ENCODE measurements at places on chromosomes 6 and 20. TPM values are rescaled to one million over a fixed set of nuclear protein-coding genes. Genes with fewer than 3 reads are reported as not detected.

DNA sequence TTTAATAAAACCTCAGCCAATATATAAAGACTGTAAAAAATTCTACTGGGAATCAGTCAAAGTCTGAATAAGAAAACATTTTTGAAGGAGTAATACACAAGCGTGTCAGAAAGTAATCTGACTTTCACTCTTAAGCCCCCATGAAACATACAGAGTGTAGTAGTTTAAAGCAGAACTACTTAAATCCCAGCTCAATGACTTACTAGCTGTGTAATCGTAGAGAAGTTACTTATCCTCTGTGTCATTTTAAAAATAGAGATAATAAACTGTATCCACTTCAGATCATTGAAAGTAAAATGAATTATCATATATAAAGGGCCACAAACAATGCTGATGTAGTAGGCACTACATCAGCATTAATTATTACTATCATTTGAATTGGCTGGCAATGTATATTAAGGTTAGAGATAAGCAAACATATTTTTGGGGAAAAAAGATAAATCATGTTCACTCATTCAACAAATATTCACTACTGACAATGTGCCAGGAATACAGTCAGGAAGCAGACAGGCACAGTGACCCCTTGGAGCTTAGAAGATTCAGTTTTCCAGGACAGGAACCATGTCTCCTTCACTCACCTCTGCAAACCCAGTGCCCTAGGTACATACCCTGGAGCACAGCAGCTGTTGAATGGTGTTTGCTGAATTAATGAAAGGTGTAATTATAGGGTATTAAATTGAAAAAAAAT is 14.4 kb downstream of the REPS1 start:
- DNase-seq = no peak
- no peaks in the 10 kb centered on the region for H3K4me1 ChIP-seq
- no peak overlapping the region for H3K27ac ChIP-seq
- no peaks in the 10 kb centered on the region for H3K36me3 ChIP-seq

DNA sequence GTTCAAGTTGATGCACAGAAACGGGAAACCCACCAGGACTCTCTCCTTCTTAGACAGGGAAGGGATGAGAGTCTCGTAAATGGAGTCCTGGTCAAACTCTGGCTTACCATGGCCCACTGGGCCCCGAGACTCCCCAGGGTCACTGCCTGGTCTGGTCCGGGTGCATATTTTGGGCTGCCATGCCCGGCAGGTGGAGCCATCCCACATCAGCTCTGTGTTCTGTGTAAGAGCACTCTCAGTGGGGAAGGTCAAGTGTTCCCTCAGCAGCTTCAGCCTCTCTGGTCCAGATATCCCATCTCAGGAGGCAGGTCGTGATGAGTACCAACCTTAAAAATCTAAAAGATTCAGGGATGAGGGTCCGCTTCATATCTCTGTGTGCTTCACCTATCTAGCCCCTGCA is 138.8 kb downstream of the EDN3 start:
- peaks cover 16% of the 10 kb centered on the region for H3K27me3 ChIP-seq
- no peak overlapping the region for H3K27ac ChIP-seq
- H3K4me1 ChIP-seq = peaks cover 7% of the 10 kb centered on the region
- H3K4me3 ChIP-seq = no peak overlapping the region

GRCh38 chr20:61120595-61121515 is 131.2 kb upstream of the CDH4 start:
- no peak overlapping the region for H3K4me3 ChIP-seq
- no peaks in the 10 kb centered on the region for H3K4me1 ChIP-seq
- H3K36me3 ChIP-seq = no peaks in the 10 kb centered on the region
- no peaks in the 10 kb centered on the region for H3K27me3 ChIP-seq

GRCh38 chr20:57570145-57570850 is 9.4 kb downstream of the PCK1 start:
- H3K27me3 ChIP-seq = no peaks in the 10 kb centered on the region
- no peak overlapping the region for H3K27ac ChIP-seq
- H3K4me3 ChIP-seq = no peak overlapping the region
- H3K36me3 ChIP-seq = no peaks in the 10 kb centered on the region

DNA sequence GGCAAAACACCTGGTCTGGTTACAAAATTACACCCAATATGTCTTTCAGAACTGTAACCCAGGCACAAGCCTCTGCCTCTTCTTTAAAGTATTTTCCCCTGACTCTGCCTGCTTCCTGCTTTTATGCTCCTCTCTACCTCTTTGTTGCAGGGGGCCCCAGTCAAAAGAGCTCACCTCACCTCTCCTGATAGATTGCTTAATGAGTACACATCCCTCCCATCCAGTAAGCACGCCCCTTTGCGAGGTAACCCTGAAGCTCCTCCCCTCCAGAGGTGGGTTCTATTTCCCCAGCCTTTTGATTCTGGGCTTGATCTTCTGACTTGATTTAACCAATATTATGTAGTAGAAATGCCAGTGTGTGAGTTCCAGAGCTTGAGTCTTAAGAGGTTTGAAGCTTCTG is 56.6 kb upstream of the EYA2 start:
- H3K4me3 ChIP-seq = no peak overlapping the region
- no peaks in the 10 kb centered on the region for H3K27me3 ChIP-seq
- no peak overlapping the region for H3K27ac ChIP-seq
- no peaks in the 10 kb centered on the region for H3K4me1 ChIP-seq
- H3K36me3 ChIP-seq = no peaks in the 10 kb centered on the region

DNA sequence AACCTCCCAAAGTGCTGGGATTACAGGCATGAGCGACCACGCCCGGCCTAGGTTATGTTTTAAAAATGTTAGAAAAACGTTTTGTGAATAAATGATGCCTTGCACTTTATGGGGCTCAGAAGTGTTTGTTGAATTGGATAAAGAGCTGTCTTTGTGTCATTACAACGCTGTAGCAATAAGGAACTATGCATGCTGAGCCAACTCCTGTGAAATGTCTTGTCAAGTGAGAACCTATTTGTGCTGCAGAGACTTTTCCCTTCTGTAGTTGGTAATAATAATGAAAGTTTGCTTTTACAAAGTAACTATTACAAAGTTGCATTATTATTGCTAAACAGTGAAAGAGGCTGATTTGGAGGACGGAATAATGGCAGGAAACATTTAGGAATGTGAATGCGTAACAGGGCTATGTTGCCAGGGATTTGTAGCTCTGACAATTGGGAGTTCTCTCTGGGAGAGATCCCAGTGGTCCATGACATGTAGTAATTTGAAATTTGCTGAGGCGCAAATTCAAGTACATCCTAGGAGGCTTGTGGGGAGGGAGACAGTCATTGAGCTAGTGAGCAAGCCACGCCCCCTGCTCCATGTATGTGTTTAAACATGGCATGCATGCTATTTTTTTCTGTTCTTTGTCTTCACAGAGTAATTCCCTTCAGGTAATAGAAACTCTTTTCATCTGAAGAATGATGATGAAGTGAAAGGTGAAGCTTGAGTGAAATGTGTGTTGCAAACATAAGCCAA is 16.8 kb upstream of the BICRAL start:
- no peak overlapping the region for H3K27ac ChIP-seq
- no peaks in the 10 kb centered on the region for H3K27me3 ChIP-seq
- H3K36me3 ChIP-seq = peaks cover under 1% of the 10 kb centered on the region
- peaks cover 4% of the 10 kb centered on the region for H3K4me1 ChIP-seq
- no peak overlapping the region for H3K4me3 ChIP-seq
- DNase-seq = no peak

SIRPG gene
- total RNA-seq = not detected

PTCHD4 gene
- 0.42 TPM for total RNA-seq

TPD52L2 gene
- 89.8 TPM for total RNA-seq

TRAPPC3L gene
- total RNA-seq = not detected

EYA4 gene
- 0.34 TPM for total RNA-seq
